ENCODE measurements at places on chromosomes 3 and 15.

- DNase-seq, result no peak
These were observed 103.7 kb upstream of the TGFBR2 start for GRCh38 chr3:30502742-30503073.

GRCh38 chr3:69462826-69463100 is 76.9 kb upstream of the FRMD4B start:
- no peak for DNase-seq

DNA sequence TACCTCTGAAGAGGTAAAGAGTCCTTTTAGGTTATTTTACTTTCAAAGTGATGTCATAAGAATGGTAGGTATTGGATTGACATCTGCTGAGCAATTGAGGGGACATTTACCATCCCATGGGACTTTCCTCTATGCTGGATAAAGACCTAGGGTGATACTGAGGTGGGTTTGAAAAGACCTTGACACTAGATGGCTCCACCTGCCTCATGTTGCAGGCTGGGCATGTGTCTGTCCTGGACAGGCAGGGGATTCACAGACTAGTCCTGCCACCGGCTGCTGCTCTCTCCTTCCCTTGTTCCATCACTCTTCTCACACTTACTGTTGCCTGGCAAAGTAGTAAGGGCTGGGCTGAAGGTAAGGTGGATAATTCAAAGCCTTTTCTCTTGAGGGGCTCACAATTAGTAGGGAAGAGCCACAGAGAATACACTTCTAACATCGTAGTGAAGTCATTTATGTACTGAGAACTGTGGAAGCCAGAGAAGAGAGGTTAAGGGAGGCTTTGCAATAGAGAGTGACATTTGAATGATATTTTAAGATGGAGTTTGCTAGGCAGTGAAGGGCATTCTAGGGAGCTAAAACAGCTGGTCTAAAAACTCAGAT is 27.7 kb downstream of the TRAK1 start:
- DNase-seq, result no peak

GRCh38 chr15:25718169-25718536 is 145.0 kb downstream of the ATP10A start:
- DNase-seq, result no peak

- DNase-seq, result no peak
These were observed 16.5 kb upstream of the TSEN2 start for GRCh38 chr3:12467746-12468145.

- DNase-seq, result no peak
These were observed 124.3 kb downstream of the CHSY1 start for GRCh38 chr15:101127506-101128076.

- no peak for DNase-seq
These were observed 35.4 kb downstream of the SAXO2 start for GRCh38 chr15:82298032-82298431.

DNA sequence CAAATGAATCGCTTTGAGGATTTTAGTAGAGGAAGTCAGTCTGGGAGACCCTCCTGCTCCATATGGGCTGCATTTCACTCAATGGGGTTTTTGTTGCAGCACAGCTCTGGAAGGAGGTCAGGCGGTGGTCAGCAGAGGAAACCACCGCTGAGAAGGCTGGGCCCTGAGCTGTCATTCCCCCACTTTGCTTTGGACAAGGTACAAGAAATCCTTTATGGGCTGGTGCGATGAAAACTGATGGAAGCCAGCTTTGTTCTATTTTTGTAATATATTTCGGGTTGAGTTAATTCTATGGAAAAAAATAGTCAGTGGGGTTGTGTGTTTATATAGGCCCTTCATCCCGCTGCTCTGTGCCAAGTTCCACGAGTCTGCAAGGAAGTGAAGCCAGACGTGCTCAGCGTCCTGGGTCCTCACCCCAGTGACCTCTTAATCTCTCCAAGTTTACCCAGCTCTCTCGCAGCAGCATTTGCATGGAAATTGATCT is 157.1 kb upstream of the TMC3 start:
- no peak for DNase-seq

DNA sequence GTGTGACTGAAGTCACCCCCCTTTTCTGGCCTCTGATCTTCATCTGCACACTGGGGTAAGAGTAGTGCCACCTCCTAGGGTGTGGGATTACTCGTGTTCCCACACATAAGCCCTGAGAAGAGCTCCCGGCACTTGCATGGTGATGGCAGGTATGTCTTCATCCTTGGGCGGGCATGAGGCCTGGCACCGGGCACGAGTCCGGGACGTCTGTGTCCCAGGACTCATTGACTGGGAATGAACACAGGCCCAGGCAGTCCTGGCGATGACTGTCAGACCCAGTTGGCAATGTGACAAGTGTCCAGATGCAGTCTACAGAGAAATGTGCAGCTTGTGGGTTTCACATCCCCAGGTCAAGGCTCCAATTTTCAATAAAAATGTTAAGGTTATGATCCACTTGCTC is 78.9 kb downstream of the TBC1D2B start:
- DNase-seq, result no peak

DNA sequence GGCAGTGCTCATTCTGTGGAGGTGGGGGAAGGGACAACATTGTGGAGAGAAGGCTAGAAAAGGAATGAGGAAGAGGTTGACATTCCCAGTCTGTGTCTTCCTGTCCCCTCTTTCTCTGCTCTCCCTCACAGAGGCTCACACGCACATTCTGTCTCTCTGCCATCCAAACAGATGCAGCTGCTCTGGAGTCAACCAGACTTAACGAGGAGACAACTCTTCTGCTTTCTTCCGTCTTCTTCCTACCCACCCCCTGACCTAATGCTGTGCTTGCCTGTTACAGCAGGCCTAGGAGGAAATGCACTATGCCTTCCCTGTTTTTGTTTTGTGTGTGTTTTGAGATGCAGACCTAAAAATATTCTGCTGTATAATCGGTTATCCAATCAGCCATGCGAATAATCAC is 121.9 kb downstream of the CACNA1D start:
- DNase-seq, result no peak

GRCh38 chr15:42456971-42457370 is 34.0 kb downstream of the ZNF106 start:
- DNase-seq, result no peak

- no peak for DNase-seq
These were observed 51.8 kb upstream of the DGKG start for GRCh38 chr3:186413615-186414415.

GRCh38 chr3:80753021-80753420 is 985.2 kb upstream of the ROBO1 start:
- no peak for DNase-seq

GRCh38 chr3:170714562-170715535 is 129.0 kb upstream of the SLC7A14 start:
- no peak for DNase-seq

DNA sequence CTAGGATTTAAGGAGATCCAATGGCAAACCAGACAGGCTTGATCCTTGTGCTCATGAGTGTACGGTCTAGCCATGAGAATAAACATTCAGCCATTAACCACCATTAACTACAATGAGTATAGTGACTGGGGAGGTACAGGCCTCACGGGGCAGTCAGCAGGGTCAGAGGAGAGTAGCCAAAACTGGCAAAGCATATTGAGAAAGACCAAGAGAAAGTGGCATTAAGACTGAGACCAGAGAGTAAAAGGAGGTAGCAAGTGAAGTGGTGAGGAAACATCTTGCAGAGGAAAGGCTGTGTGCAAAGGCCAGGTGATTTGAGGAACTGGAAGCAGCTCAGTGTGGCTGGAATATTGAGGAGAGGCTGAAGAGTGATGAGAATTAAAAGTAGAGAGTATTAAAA is 407.2 kb upstream of the LMCD1 start:
- no peak for DNase-seq

GRCh38 chr15:82921242-82921641 is 31.3 kb downstream of the HOMER2 start:
- DNase-seq, result no peak

DNA sequence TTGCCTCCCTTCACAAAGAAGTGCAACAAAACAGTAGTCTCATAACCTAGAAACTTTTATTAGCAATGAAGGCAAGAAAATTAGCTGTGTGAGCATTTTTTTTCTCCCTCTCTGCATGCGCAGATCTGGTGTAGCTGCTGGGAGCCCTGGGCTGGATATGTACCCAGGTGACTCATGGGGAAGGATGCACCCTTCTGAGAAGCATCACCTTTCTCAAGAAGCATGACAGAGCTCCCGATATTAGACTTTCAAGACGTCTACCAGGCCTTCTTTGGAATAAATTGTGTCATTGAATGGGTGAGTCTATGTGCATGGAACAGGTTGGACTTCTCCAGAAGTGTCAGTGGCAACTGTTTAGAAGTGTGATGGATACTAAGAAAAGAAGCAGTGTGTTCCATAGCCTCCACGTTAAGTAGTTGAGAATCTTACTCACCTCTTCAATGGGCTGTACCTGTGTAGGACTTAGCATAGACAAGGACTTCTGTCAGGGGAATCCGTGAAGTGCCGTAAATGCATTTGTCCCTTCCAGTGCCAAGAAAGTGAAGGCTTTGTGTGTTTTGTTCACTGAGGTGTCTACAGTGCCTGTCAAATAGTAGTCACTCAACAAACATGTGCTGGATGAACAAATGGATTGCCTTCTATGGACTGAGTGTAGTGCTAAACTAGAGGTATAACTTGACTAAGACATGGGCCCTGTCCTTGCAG is 47.7 kb upstream of the RASGRP1 start:
- DNase-seq, result no peak

Measured in stimulated activated CD4-positive, alpha-beta T cell treated with anti-CD3 and anti-CD28 coated beads, Interleukin-1b, Interleukin-23, amount 100 ng/mL, for 1 hour (primary cell).